T-cell (primary cell): ENCODE measurements at places on chromosomes 6 and 20.

- peak overlapping the region; percentile 89 for H3K4me3 ChIP-seq
- no peak for DNase-seq
- H3K36me3 ChIP-seq = peaks cover 3% of the 10 kb centered on the region
- peak overlapping the region; percentile 65 for H3K27ac ChIP-seq
- peaks cover 24% of the 10 kb centered on the region for H3K4me1 ChIP-seq
- no peaks in the 10 kb centered on the region for H3K27me3 ChIP-seq
Measured at GRCh38 chr6:24666097-24666640, 530 bp downstream of the TDP2 start.

GRCh38 chr6:148967541-148967956, 220.7 kb downstream of the UST start:
- no peaks in the 10 kb centered on the region for H3K4me1 ChIP-seq
- peaks cover 3% of the 10 kb centered on the region for H3K36me3 ChIP-seq
- H3K4me3 ChIP-seq = no peak overlapping the region
- no peaks in the 10 kb centered on the region for H3K27me3 ChIP-seq

DNA sequence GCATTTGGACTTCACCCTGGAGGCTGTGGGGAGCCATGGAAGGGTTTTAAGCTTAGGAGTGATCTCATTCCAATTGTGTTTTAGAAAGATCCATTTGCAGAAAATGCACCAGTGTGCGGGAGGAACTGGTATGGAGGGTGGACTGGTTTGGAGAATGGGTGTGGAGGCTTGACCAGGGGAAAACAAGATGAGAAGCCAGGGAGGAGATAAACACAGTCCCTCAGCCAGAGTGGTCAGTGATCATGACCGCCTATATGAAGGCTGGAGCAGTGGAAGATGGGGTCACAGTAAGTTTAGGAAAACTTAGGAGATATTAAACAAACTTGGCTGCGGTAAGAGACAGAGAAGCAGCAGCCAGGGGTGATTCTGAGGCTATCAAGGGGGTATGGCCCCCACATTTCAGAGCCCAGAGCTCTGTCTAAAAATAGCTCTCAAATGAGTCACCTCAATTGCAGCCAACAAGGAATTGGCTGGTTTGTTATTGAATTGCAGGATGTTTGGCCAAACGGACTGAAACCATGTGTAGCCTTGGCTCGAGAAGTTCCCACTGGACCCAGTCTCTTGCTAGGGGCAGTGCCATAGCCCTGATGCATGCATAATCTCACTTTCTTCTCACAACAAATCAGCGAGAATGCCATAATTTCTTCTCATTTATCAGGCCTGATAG, 159.9 kb upstream of the TOP1 start:
- DNase-seq = no peak
- H3K27ac ChIP-seq = no peak overlapping the region
- no peaks in the 10 kb centered on the region for H3K27me3 ChIP-seq

- DNase-seq = no peak
- H3K36me3 ChIP-seq = no peaks in the 10 kb centered on the region
- no peak overlapping the region for H3K4me3 ChIP-seq
- H3K27me3 ChIP-seq = no peaks in the 10 kb centered on the region
Measured at GRCh38 chr6:125951323-125951722, 5.2 kb upstream of the HINT3 start.

- no peak for DNase-seq
- H3K27me3 ChIP-seq = no peaks in the 10 kb centered on the region
- no peaks in the 10 kb centered on the region for H3K36me3 ChIP-seq
- H3K4me3 ChIP-seq = no peak overlapping the region
- H3K27ac ChIP-seq = no peak overlapping the region
Measured at GRCh38 chr20:10733122-10733521, 59.3 kb upstream of the JAG1 start.

DNA sequence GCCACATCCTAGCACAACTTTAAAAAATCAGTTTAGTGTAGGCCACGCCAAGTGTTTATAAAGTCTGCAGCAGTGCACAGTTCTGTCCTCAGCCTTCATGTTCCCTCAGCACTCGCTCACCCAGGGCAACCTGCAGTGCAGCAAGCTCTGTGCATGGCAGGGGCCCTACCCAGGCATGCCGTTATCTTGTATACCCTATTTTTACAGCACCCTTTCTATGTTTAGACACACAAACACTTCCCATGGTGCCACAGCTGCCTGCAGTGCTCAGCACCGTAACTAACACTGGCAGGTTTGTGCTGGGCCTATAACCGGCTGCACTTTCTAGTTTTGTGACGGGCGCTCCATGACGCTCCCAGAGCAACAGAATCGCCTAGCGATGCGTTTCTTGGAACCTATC, 43.8 kb downstream of the ZBTB46 start:
- H3K27me3 ChIP-seq = peaks cover 37% of the 10 kb centered on the region
- DNase-seq = no peak
- no peak overlapping the region for H3K4me3 ChIP-seq

GRCh38 chr6:20172842-20173456, 39.3 kb downstream of the MBOAT1 start:
- no peak for DNase-seq
- no peaks in the 10 kb centered on the region for H3K36me3 ChIP-seq
- H3K4me1 ChIP-seq = peaks cover 17% of the 10 kb centered on the region
